Activated CD4-positive, alpha-beta T cell treated with anti-CD3 and anti-CD28 coated beads for 24 hours (primary cell): ENCODE measurements at places on chromosomes 16 and 17.

DNA sequence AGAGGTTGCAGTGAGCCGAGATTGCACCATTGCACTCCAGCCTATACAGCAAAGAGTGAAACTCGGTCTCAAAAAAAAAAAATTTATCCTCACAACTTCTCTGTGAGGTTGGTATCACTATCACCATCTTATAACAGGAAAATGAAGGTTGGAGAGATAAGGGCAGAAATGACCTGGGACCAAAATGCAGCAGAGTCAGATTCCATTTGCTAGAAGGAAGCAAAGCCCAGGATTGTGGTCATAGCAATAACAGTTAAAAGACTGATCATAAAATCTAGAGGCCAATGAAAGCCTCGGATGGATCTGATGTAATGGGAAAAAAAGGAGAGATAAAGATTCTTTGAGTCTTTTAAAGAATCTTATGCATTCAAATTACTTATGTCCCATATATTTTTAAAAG is 69.6 kb upstream of the TEKT1 start:
- DNase-seq, result no peak

- DNase-seq, result no peak
These were observed 165.8 kb downstream of the MAF start for GRCh38 chr16:79434771-79435170.

DNA sequence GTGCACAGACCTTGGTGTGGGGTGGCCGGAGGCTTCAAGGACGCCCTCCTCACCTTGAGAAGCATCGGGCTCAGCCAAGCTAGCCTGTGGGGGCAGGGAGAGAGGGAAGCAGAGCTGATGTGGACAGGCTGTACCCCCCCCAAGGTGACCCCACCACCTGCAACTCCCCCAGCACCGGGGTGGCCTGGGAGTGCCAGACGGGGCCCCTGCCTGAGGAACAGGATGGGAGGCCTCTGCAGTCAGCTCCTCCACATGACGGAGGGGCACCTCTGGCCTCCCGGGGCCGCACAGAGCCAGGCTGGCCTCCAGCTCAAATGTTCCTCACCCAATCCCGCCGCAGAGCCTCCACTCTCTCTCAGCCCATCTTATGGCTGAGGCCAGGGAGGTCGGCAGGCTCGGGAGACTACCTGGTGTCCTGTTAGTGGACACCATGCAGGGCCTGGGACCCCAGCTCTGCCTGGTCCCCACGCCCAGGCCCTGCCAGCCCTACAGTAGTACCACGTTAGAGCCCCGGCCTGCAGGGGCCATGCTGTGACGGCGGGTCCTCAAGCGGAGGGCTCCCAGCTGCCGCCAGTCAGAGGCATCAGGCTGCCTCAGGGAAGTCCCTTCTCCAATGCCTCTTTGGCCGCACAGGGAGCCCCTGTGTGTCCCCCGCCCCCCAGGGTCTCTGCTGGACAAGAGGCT is 19.4 kb upstream of the SLC38A10 start:
- DNase-seq, result no peak

GRCh38 chr16:29906520-29907244 is 6.4 kb downstream of the ASPHD1 start:
- no peak for DNase-seq

GRCh38 chr17:4837471-4838308 is 4.5 kb downstream of the MINK1 start:
- DNase-seq, result no peak

- no peak for DNase-seq
These were observed 55.3 kb downstream of the TBX4 start for GRCh38 chr17:61507383-61508066.

DNA sequence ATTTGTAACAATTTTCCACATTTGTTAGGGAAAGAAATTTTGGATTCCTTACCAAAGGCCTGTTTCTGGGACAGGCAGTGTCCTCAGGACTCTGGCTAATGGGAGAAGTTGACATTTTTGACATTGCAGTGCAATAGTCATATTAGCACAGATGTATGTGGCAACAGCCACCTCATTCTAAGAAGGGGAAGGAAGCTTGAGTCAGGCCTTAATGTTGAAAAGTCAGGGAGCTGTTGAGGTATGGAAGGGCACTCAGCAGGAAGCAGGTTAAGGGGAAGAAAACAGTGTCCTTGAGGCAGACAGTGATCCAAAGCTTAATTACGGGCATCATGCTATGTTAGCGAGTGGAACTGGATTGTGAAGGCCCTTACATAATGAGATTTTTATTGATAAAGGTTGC is 20.9 kb downstream of the AKTIP start:
- no peak for DNase-seq

DNA sequence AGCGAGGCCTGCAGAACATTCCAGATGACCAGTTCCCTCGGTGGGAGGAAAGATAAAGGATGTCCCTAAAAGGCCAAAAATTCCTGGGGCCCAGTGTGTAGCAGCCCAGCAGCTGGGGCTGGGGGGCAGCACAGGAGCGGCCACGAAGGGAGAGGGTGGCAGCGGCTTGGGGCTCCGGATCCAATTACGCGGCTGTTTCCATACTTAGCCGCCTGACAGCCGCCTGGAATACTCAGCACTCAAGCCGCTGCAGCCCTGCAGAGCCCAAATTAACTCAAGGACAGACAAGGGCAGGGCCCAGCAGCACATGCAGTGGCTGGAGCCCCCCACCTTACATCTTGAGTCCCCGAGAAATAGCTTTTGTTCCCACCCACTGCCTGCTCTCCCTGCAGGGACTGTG is 1.3 kb downstream of the SRL start:
- DNase-seq, result no peak

- DNase-seq, result no peak
These were observed 136.0 kb downstream of the SDK2 start for GRCh38 chr17:73508057-73508930.

GRCh38 chr16:15593235-15593634 is 49.7 kb downstream of the MARF1 start:
- no peak for DNase-seq

DNA sequence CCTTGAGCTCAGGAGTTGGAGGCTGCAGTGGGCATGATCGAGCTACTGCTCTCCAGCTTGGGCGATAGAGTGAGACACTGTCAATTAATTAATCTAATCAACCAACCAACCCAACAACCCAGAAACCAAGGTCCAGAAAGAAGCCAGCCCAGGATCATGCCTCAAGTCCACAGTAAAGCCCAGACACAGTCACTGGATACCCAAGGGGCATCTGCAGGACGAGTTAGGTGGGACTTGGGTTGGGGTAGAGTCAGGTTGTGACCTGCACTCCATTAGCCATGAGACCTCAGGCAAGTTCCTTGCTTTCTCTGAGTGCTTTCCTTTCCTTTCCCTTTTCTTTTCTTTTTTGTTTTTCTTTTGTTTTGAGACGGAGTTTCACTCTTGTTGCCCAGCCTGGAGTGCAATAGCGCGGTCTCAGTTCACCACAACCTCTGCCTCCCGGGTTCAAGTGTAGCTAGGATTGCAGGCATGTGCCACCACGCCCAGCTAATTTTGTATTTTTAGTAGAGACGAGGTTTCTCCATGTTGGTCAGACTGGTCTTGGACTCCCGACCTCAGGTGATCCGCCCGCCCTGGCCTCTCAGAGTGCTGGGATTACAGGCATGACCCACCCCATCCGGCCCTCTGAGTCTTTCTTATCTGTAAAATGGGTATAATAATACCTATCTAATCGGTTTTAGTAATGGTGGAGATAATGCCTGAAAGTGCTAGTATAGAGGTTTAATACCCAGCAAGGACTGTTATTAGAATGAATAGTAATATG is 3.5 kb upstream of the HSD17B1 start:
- DNase-seq, result no peak

DNA sequence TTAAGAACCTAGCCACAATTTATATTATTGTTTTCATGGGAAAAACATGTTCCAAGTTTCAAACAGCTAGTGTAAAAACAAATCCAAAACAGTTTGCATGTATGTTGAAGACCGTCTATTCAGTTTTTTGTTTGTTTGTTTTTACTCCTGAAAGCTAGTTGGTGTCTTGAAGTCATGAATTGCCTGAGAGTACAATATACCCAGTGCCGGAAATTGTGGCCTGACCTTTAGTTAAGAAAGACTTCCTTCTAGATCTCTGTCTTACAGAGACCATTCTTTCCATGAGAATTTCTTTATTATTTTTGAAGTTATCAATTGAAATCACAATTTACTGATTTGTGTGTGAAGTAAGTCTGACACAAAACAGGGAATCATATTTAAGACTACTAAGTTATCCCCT is 474.8 kb downstream of the KCNJ2 start:
- DNase-seq, result no peak

DNA sequence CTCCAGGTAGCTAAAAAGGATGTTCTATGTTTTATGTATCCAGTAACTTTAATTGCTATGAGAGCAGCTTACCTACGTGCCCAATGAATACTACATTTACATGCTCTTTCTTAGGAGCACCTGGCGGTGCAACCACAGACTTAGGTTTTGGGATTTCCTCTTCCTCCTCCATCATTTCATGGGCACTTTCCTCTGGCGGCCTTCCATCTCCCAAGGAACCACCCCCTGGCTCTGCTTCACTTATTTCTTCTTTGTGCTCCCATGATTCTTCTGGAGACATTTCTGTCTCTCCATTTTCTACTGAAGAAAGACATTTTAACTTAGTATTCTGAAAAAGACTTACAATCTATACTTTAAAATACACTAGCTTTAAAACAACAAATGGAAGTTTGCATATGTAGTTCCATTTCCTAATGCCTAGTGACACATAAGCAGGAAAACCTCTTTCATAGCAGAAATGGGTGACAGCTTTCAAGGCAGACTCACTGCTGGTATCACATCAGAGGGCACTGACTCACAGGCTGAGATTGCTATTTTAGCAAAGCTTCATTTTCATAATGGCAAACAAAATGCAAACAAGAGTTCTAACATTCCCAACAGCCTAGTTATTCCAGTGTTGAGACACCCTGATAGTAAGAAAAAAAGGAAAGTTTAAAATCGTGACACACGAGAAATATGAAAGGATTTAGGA is 19.1 kb downstream of the GSPT1 start:
- no peak for DNase-seq

GRCh38 chr16:14569213-14569612 is 60.8 kb downstream of the PARN start:
- no peak for DNase-seq

- no peak for DNase-seq
These were observed 9.1 kb downstream of the TIMP2 start for GRCh38 chr17:78915872-78916632.

GRCh38 chr17:6554871-6555330 is 1.5 kb downstream of the PITPNM3 start:
- no peak for DNase-seq

DNA sequence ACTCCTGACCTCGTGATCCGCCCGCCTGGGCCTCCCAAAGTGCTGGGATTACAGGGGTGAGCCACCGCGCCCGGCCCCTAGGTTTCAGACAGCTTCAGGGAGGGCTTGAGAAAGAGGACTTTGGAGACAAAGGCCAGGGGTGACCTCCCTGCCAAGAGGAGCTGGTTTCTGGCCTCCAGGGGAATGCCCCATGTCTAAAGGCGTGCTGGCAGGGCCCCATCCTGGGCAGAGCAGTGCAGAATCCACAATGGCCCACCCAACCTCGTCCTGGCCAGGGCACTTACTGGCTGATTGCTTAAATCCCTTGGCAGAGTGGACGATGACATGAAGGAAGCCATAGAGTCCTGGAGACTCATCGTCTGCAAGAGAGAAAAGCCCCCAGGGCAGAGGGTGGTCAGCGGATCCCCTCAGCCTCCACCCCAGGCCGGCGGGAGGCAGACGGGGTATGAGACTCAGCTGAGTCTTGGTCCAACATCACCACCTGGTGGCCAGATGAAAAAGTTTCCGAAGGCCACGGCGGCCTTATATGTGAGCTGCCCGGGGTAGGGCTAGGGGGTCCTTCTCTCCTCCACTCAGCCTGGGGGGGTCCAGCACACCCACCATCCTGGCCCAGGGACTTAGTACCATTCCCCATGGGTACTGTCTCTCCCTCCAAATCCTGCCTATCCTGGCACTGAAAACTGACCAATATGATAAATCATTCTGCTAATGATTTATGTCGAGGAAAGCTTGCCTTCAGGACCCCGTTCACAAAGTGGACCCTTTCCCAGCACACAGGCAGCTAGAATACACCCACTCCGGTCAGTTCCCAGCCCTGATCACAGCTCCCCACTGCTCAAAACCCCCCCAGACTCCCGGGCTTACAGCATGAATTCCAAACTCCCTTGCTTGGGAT is 59.1 kb downstream of the TIMM22 start:
- peak; percentile 28 for DNase-seq

- no peak for DNase-seq
These were observed 19.0 kb upstream of the LRRC37A3 start for GRCh38 chr17:64938290-64938689.

DNA sequence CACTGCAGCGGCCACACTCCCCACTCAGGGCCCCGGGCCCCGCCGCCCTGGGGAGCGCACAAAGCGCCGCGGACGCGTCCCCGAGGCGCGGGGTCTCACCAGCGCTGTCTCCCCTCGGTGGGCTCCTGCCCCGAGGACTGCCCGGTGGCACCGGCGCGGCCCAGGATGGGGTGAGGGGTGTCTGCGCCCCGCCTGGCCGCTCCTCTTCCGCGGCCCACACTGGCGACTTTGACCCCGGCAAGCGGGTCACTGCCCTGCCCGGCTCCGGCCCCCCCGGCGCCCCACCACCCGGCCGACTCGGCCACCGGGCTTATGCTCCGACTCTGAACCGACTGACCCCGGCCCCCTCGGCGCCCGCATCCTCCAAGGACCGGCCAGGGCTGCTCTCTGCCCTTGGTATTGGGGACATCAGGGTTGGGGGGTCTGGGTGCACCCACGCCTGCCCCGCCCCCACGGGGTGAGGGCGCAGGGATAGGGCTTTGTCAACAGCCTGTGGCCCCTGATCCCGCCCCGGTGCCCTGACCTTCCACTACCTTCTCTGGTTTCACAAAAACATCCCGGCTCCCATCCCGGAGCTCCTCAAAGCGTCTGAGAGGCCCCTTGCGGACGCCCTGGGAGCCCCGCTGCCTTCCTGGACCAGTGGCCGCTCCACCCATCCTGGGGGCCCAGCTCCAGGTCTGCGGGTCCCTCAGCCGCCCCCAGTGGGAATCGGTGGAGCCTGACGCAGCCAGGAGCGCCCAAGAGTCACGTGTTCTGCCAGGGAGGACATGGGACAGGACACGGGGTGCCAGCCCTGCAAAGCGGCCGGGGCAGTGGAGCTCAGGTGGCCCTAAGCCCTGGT is 829 bp downstream of the GCGR start:
- DNase-seq, result no peak

GRCh38 chr17:65503557-65503956 is 57.9 kb downstream of the AXIN2 start:
- no peak for DNase-seq

DNA sequence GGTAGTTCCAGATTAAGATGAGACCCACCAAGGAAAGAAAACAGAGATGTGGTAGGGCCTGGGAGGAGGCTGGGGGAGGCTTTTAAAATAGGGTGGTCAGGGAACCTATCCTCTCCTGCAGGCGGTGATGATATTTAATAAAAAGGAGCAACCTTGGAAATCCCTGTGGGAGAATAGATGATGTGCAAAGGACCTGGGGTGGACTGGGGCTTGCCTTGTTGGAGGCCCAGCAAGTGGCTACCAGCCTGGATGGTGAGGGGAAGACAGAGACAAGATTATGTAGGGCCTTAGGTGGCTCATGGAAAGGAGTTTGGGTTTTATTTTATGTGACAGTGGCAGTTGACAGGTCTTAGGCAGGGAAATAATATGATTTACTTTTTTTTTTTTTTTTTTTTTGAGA is 1.8 kb downstream of the POLR3E start:
- no peak for DNase-seq

GRCh38 chr17:61250335-61250890 is 149.2 kb upstream of the TBX2 start:
- DNase-seq, result no peak

- DNase-seq, result no peak
These were observed 21.6 kb upstream of the ATP2A3 start for GRCh38 chr17:3985846-3986245.
